Urinary bladder (tissue), 4 donors: ENCODE measurements at places on chromosomes 1 and 21. TPM values are rescaled to one million over a fixed set of nuclear protein-coding genes. Genes with fewer than 3 reads are reported as not detected.

DNA sequence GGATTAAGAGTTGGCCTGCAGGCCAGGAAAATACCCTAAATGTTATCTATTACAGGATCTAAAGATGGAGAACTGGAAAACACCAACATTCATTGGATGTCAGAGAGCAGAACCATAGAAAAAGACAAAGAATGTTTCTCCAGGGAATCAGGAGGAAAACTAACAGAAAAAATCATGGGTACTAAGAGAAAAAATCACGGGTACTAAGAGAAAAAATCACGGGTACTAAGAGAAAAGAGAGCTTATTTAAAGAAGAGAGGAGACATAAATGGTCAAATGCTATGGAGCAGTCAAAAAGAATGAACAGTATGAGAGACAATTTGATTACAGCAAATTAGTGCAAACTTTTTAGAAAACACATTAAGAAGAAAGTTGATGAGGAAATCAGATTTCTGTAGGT is 73.8 kb upstream of the SERBP1 start:
- DNase-seq: no peak

- DNase-seq: no peak
Observed at GRCh38 chr1:239545466-239545865, 159.1 kb downstream of the CHRM3 start.

The ATP6V1G3 gene
- not detected for polyA plus RNA-seq

GRCh38 chr1:196538473-196538872 is 69.8 kb downstream of the KCNT2 start:
- DNase-seq: no peak

DNA sequence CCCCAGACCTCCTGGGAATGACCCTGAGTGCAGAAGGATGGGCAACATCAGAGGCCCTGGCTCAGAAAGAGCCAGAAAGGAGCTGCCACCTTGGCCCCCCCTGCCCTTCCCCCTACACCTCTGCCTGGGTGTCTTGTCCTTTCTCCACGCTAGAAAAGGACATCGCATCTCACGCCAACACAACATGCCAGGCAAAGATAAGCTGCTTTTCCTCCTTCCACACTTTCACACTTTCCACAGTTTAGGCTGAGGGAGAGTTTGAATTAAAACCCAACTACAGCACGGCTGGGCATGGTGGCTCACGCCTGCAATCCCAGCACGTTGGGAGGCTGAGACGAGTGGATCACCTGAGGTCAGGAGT is 109.5 kb downstream of the SPSB1 start:
- no peak for DNase-seq

The HEYL gene
- polyA plus RNA-seq: 7.2 TPM
